HuH-7 (cell line): ENCODE measurements at places on chromosomes 4 and X.

DNA sequence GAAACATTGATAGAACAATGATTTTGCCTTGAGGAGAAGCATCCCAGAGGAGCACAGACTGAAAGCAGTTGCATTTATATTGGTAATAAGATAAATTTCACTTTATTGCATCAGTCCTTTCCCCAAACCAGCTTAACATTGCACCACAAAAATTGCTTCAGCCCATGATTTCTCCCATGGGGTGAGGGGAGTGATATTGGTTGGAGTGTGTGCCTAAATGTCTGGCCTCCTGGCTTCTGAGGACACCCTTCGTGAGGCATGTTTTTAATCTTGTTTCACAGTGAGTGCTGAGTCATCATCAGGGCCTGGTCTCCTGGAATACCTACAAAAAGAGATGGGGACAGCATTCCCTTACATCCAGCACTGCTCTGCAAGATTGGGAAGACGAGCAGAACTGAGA, 487.9 kb downstream of the C4orf33 start:
- DNase-seq, result no peak

- DNase-seq, result no peak
Observed at GRCh38 chr4:167544391-167544790, 310.1 kb upstream of the SPOCK3 start.

GRCh38 chrX:47232803-47233332, at the start of gene USP11:
TSS of gene USP11 (plus strand) at chrX:47233009. CDS start at chrX:47233044, 35 bp downstream.
- peak; percentile 25 for DNase-seq

- no peak for DNase-seq
Observed at GRCh38 chrX:136630881-136631280, 17.1 kb upstream of the CD40LG start.

DNA sequence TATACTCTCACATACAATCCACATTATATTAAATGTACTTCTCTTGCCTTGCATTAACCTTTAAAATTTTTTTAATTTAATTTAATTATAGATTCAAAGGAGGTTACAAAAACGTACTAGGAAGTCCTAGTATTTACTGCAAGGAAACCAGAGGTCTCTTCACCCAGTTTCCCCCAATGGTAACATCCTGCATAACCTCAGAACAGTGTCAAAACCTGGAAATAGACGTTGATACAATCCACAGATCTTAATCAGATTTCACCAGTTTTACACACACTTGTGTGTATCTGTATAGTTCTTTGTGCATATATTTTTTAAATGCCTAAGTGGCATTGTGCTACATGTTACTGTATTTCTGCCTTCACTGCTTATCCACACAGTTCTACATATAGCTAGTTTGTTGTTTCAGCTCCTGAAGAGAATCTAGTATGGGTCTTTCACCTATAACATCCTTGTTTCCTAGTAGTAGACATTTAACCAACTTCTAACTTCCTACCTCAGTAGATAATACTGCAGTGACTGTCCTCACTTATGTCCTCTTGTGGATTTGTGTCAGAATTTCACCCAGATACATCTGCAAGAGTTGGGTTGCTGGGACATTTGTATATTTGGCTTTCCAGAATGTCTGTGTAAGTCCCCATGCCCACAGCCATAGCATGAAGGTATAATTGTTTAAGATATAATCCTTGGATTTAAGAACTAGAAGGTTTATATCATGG, 103.2 kb downstream of the NFKB1 start:
- DNase-seq, result no peak

DNA sequence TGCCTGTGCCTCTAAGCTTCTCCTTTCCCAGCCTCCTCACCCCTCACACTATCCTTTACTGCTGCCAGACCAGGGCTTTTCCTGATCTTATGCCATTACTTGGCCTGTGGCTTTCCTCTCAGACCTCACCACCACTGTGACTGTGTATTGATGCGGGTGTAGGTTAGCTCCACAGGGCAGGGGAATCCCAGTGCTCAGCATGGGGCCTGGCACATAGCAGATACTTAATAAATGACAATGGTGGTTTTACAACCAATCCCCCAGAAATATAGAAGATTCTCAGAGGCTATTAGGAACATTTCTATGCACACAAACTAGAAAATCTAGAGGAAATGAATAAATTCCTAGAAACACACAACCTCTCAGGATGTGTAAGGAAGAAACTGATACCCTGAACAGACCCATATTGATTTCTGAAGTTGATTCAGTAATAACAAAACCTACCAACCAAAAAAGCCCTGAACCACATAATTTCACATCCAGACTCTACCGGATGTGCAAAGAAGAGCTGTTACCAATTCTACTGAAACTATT, 129.6 kb upstream of the QRFPR start:
- no peak for DNase-seq

DNA sequence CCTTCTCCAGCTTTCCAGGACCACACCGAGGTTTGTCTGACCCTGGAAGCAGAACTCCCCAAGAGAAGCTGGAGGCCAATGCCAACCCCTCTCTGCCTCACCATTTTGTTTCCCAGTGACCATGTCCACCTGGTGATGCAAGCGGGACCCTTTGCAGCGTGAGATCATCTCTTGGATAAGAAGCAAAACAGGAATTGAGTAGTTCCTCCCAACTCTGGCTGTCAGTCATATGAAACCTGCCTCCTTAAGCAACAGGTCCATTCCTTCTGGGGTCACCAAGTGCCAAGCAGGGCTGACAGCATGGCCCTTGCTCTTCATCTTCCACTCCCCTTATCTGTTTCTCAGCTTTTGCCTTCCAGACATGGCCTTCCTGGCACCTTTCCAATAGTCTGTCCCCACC, 41.3 kb upstream of the MTM1 start:
- DNase-seq, result no peak

DNA sequence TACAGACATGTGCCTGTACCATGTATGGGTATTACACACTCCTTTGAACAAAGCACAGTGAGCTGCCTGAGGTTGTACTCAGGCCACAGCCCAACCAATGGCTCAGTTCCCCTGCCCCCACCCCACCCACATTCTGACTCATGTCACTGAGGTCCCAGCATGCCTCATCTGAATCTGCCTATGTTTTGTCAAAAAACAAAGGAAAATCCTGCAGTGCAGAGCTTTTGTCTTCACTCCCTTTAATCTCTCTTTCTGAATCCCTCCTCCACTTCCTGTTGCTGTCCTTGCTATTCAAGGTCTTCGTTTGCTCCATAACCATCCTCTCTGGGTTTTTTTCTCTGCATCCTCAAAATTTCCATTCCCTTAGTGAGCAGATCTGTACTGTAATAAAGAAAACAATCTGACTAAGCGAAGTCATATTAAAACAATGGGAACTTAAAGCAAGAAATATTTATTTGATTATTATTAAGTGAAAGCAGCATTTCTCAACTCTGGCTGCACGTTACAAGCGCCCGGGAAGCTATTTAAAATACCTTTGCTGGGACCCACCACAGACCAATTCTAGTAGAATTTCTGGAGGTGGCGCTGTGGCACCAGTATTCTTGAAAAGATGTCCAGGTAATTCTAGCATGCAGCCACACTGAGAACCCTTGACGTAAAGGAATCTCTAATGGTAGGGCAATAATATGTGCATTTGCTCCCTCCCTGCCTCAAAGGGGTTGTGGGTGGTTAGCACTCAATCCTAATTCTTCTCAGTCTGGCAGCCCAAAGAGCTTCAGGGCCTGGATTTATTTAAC, 8.7 kb downstream of the GUCY2F start:
- DNase-seq, result peak; percentile 19

DNA sequence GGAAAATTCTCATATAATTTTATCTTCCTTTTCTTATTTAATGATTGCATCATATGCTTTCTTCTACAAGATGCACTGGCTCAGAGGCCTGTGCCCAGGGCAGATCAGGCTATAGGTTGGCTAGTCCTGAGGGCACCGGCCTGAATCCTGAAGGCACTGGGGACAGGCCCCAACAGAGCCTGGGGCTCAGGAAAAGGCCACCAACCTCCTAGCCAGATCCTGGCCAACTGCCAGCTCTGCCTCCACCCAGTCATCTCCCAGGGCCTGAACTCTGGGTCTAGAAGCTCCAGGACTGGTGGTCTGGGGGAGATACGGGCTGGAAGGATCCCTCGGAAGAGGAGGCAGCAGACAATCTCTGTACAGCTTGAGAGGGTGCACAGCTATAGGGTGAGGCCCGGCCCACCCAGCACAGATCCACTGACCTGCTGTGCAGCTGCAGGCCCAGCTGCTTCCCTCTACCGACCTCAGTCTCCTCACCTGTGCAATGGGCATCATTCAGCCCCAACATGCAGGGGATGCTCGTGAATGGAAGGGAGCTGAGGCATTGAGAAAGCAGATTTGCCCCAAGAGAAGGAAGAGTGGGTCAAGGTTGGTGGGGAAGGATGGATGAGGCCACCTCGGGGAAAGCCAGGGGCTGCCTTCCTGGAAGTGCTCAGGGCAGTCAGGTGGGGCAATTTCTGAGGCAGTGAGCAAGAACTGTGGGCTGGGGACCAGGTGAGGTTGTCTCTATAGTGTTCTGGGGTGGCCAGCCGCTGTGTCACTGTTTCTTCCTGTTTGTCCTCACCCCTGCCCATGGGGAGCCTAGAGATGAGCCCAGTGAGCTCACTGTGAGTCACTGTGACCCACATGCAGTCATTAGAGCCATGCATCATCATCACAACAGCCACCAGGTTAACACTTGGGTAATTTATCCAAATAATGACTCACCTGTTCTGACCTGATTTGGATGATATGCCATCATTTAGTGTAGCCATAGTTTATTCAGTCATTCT, 22.4 kb upstream of the XAGE2 start:
- DNase-seq, result no peak
